ENCODE measurements at places on chromosomes 12 and 14. TPM values are rescaled to one million over a fixed set of nuclear protein-coding genes. Genes with fewer than 3 reads are reported as not detected.
A peak's percentile ranks its signal among the peaks of the same experiment; 100 is the strongest.

The TRHDE gene
- under 0.01 TPM for polyA plus RNA-seq

The SYNDIG1L gene
- polyA plus RNA-seq, result not detected

DNA sequence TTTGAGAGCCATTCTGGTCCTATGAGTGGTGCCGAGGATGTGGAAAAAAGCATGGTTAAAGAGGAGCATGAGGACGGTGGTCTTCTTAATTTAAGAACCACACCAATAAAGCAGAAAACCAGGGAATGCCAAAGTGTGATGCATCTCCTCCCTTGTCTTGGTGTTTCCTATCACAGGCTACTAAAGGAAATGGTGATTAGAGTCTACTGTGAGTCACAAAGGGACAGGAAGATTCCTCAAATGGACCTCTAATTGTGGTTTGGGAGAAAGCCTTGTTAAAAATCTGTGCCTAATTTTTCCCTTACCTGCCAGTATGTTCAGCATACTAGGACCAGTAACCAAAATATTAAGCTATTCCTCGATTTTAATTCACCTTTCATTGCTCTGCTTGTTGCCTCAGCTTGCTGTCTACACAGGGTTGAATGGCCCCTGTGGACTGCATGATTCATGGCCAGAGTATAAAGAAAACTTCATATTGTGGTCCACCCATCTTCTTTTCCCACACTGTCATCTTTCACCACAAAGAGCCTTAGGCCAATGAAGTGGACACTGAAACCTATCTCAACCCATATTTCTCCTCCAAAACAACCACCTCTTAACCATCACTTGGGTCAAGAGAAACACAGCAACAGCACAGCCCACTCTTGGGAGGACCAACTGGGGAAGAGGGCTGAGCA is 38.8 kb downstream of the DIO2 start:
- DNase-seq, result no peak
- H3K27ac ChIP-seq, result no peak overlapping the region
- H3K27me3 ChIP-seq, result no peaks in the 10 kb centered on the region
- no peaks in the 10 kb centered on the region for H3K36me3 ChIP-seq
- H3K4me1 ChIP-seq, result no peaks in the 10 kb centered on the region

DNA sequence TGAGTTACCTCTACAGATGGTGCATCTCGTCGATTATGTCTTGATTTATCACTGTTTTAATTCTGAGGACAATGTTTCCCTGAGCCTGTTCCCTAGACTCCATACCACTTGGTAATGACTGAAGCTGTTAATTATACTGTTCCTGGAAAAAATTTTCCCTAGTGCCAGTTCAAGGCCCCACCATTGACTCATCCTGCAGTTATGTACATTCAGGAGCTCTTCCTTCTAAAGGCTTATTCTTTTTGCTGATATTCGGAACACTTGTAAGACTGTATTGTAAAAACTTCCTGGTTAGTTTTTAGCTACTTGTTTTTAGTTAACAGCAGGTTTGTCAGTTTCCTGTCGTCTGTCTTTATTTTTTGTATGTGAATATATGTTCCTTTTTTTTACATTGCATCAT is 30.4 kb upstream of the PPP2R5E start:
- H3K27ac ChIP-seq, result no peak overlapping the region
- H3K4me3 ChIP-seq, result no peak overlapping the region
- no peaks in the 10 kb centered on the region for H3K4me1 ChIP-seq
- DNase-seq, result no peak

DNA sequence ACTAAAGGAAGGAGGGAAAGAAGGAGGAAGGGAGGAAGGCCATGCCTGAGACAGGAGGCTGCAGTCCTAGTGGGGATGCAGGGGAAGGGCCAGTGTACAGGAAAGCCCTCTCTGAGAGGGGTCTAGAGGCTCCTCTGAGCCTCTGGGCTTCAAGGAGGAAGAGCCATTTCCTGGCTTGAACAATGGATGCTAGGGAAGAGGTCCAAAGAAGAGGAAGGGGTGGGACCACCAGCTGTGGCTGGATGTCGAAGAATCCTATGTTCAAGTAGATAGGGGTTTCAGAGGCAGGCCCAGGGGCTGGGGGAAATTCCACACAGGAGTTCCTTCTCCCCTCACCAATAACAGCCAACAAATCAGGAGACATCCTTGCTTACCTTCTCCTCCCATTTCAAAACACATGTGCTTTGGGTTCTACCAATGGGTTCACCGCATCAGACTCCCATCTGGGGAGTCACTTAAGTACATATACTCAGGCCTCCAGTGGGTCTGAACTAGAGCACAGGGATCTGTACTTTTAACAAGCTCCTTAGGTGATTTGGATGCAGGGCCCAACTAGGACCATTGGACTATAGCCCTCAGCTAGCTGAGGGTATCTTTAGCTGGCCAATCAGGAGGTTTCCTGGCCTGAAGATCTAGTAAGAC is 32.4 kb downstream of the PRPF40B start:
- H3K27ac ChIP-seq, result no peak overlapping the region
- DNase-seq, result no peak
- peaks cover 60% of the 10 kb centered on the region for H3K36me3 ChIP-seq
- H3K27me3 ChIP-seq, result no peaks in the 10 kb centered on the region
- H3K4me1 ChIP-seq, result peaks cover 2% of the 10 kb centered on the region
- no peak overlapping the region for H3K4me3 ChIP-seq

DNA sequence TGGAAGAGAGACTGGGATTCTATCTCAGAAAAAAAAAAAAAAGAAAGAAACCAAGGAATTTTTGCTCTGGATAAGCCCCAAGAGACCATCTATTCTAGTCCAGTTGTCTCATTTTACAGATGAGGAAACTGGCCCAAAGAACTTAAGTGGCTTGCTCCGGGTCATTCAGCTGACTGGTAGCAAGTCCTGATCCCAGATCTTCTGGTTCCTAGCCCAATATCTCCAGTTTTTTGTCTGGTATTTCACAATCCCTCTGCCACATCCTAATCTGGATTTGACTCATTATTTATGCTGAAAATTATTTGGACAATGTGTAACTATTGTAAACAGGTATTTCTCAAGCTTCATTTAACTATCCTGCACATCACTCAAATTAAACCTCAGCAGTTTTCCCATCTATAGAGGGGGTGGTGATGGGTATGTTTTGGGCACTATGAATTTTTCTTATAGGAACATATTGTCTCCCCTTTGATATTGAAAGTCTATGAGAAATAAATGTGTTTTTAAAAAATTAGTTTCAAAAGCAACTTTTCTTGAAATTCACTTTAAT is 43.4 kb downstream of the PPP2R5E start:
- H3K4me1 ChIP-seq, result no peaks in the 10 kb centered on the region
- H3K36me3 ChIP-seq, result no peaks in the 10 kb centered on the region
- no peaks in the 10 kb centered on the region for H3K27me3 ChIP-seq
- DNase-seq, result no peak
- no peak overlapping the region for H3K4me3 ChIP-seq
- H3K27ac ChIP-seq, result no peak overlapping the region

- no peaks in the 10 kb centered on the region for H3K27me3 ChIP-seq
- peak overlapping the region; percentile 97 for H3K27ac ChIP-seq
- peaks cover 24% of the 10 kb centered on the region for H3K4me1 ChIP-seq
Observed at GRCh38 chr14:92040431-92041051, 682 bp upstream of the TRIP11 start.

DNA sequence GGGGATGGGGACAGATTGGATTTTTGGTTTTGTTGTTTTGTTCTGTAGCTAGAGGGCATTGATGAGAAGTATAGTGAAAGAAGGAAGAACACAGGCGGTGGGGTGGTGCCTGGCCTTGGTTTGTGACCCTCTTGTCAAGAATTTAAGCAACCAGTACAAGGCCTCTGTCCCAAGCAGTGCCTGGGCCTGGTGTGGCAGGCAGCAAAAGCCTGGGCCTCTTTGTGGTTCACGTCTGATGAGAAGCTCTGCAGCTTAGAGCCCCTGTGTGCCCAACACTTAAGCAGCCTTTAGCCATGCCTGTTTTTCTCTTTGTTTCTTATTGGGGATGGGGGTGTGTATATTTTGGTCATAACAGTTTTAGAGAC is 98.0 kb downstream of the PPP2R5C start:
- no peak overlapping the region for H3K4me3 ChIP-seq
- no peaks in the 10 kb centered on the region for H3K27me3 ChIP-seq
- no peak for DNase-seq
- peaks cover 64% of the 10 kb centered on the region for H3K36me3 ChIP-seq
- H3K4me1 ChIP-seq, result peaks cover 21% of the 10 kb centered on the region

DNA sequence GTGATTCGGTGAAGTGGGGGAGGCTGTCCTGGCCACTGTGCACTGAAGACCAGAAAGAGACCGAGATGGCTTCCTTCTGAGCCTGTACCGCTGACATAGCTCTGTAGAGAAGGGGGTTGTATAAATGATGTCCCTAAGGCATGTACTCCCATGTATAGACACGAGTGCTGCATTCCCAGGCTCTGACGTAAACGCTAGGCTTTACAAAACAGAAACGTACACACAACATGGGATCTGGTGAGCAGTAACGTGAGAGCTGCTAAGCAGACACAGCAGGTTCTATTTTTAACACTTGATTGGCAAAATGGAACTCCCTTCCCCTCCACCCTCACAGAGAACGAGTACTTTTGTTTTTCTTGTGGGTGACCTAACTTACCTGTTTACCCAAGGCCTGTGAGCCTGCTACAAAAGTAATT is 35.9 kb downstream of the ACADS start:
- no peaks in the 10 kb centered on the region for H3K27me3 ChIP-seq
- H3K27ac ChIP-seq, result no peak overlapping the region
- DNase-seq, result no peak
- peaks cover 58% of the 10 kb centered on the region for H3K36me3 ChIP-seq
- H3K4me1 ChIP-seq, result no peaks in the 10 kb centered on the region

- H3K27ac ChIP-seq, result no peak overlapping the region
- DNase-seq, result peak; percentile 56
- peaks cover 10% of the 10 kb centered on the region for H3K27me3 ChIP-seq
- peaks cover 19% of the 10 kb centered on the region for H3K4me1 ChIP-seq
- H3K36me3 ChIP-seq, result no peaks in the 10 kb centered on the region
Observed at GRCh38 chr14:103091041-103091882, 3.3 kb upstream of the EXOC3L4 start.

- no peak overlapping the region for H3K27ac ChIP-seq
- H3K36me3 ChIP-seq, result no peaks in the 10 kb centered on the region
- no peak for DNase-seq
- no peak overlapping the region for H3K4me3 ChIP-seq
- no peaks in the 10 kb centered on the region for H3K27me3 ChIP-seq
- H3K4me1 ChIP-seq, result no peaks in the 10 kb centered on the region
Observed at GRCh38 chr12:52675301-52675701, 4.9 kb downstream of the KRT1 start.

GRCh38 chr12:108369736-108370396 is 30.8 kb upstream of the CMKLR1 start:
- H3K36me3 ChIP-seq, result no peaks in the 10 kb centered on the region
- H3K4me1 ChIP-seq, result peaks cover 58% of the 10 kb centered on the region
- DNase-seq, result no peak
- H3K4me3 ChIP-seq, result no peak overlapping the region
- no peaks in the 10 kb centered on the region for H3K27me3 ChIP-seq

All from CD14-positive monocyte (primary cell).